Frontal cortex (tissue), 4 donors: ENCODE measurements at places on chromosomes 13 and 19. TPM values are rescaled to one million over a fixed set of nuclear protein-coding genes. Genes with fewer than 3 reads are reported as not detected.

Gene A1BG
- total RNA-seq: 0.41 TPM

Gene PSG3
- not detected for total RNA-seq

DNA sequence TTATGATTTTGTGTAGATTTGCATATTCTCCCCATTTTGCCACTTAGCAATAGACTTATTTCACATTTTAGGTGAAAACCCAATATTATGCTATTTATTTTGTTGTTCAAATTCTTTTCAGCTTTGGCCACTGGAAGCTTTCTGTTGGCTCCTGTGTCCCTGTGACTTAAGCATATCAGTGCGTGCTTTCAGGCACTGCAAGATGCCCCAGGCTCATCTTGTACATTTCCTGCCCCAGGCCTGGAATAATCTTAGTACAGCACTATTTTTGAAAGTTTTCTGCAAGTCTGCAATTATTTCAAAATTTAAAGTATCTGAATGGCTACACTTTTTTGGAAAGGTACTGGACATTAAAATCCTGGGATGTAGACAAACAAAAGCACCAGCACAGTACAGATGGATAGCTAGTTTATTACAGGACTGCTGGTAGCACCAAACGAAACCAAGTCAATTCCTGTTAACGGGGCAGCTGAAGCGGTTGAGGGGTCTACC, 3.5 kb upstream of the CCNP start:
- no peak for DNase-seq

DNA sequence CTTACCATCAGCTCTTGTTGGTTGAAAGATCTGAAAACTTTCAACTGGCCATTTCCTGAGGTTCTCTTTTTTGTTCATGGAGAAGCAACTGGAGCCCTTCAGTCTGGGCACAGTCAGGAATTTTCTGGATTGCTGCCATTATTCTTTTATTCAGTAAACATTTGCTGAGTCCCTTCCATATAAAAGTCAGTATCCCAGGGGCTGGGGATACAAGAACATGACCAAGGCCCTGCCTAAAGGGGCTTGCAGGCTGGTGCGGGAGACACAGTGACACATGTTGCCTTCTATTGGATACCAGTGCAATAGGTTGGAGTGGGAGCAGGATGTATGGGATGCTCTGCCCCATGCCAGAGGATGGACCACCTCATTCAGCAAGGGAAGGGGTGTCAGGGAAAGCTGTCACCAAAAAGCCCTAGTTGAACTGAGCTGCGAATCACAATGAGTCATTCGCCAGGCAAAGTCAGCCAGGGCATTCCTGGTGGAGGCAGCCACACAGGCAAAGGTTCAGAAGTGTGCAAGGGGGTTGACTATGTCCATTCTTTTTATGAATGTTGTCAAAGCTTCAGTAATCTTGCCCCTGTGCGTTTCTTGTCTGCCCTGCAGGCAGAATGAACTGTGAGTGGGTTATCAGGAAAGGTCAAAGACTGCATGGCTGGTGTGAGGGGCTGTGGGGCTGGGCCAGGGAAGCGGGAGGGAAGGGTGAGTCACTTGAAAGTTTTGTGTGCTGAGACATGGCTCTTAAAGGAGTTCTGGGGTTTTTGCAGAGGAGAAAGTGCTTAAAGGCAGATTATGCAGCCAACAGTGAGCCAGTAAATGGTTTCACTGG, 395.9 kb downstream of the KCNRG start:
- no peak for DNase-seq

DNA sequence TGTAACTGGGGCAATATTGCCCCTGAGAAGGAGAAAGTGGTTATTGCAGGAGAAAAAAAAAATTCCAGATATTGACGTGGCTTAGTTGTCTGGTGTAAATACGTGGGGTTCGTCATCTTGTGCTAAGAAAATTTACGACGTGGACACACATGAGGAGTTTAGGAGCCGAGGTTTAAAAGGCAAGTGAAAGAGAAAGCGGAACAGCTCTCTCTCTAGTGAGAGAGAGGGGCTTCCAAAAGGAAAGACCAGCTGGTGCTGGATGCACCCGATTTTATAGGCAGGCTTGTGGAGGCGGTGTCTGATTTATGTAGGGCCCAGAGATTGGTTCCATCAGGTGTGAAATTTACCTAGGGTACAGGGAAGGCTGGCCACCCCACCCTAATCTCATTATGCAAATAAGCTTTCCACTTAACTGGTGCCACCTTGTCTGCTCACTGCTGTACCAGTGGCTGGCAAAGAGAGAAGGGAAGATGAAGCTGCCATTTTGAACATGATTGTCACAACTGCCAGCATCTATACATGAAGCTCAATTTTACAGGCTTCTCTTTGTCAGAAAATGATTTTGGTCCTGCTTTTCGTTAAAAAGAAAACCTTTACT, 845.1 kb downstream of the DACH1 start:
- no peak for DNase-seq

- DNase-seq: no peak
These were observed 6.4 kb downstream of the KMT5C start for GRCh38 chr19:55345818-55346724.

DNA sequence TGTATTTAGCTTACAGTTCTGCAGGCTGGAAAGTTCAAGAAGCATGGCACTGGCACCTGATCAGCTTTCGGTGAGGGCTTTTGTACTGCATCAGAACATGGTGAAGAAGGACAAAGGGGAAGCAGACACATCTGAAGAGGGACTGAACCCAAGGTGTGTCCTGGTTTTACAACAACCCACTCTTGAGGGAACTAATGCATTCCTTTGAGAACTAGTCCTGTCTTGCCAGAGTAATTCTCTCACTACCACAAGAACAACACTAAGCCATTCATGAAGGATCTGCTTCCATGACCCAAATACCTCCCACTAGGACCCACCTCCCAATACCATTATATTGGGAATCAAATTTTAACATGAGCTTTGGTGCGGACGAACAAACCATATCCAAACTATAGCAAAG, 93.6 kb downstream of the RFC3 start:
- no peak for DNase-seq

DNA sequence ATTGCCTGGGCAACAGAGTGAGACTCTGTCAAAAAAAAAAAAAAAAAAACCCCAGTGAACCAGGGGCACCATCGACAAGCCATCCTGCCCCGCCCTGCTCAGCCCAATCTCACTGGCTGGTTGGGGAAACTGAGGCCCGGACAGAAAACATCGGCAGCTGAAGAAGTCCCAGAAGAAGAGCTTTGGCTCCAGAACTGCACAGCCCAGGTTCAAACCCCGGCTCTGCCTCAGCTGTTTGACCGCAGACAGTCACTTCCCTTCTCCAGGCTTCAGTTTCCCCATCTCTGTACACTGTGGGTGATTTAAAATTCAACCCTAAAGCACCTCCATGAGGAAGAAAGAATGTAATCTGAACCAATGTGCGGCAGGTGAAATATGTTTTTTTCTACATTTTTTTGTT, 9.4 kb upstream of the SEMA6B start:
- no peak for DNase-seq

DNA sequence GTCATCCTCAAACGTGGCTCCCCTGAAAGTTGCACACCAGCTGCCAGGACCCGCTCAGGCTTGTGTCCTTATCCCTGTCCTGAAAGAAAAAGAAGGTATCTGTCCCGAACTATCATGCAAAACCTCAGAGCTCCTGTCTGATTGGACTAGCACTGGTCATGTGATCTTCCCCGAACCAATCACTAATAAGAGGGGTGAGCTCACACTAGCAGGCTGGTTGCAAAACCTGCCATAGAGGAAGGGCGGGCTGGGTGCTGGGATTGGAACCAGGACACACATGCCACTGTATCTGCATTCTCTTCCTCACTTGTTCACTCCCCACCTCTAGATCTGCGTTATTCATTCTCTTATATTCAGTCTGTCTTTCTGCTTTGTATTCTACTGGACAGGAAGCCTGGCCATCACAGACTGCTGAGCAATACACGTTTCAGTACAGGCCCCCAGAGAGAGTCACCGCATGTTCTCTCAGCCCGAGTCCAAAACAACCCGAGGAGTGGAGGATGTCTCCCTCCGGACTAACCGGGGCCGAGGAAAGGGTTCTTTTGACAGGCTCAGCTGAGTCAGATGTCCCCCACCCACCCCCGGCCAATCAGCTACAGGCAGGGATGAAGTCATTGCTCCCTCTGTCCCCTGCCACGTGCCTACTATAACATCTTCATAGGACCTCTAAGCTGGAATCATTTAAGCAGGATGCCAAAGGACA, 97.7 kb downstream of the SIPA1L3 start:
- peak; percentile 79 for DNase-seq

- no peak for DNase-seq
These were observed 130.6 kb downstream of the DLEU7 start for GRCh38 chr13:50712881-50713280.

DNA sequence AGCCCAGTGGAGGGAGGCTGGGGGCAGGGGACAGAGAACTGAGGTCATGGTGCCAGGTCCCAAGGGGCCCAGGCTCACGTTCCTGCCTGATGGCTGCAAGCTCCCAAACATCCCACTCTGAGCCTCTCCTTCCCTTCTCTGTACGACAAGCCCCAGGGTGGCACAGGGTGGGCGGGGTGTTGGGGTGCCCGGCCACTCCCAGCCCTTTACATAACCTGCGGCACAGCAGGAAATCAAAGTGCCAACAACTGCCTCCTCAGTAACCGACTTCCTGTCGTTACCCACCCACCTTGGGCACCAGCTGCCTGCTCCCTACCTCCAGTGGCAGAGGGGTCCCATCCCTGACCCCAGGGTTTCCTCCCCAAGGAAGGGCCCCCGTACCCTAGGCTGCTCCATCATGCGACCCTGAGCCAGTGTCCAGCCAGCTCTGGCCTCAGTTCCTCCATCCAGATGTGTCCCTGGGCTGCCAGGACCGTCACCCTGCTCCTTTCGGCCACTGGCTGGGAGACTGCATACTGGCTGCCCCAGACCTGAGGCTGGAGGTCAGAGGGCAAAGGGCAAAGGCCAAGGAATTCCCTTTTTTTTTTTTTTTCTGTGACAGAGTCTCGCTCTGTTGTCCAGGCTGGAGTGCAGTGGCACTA, 27.7 kb upstream of the NFIC start:
- no peak for DNase-seq

DNA sequence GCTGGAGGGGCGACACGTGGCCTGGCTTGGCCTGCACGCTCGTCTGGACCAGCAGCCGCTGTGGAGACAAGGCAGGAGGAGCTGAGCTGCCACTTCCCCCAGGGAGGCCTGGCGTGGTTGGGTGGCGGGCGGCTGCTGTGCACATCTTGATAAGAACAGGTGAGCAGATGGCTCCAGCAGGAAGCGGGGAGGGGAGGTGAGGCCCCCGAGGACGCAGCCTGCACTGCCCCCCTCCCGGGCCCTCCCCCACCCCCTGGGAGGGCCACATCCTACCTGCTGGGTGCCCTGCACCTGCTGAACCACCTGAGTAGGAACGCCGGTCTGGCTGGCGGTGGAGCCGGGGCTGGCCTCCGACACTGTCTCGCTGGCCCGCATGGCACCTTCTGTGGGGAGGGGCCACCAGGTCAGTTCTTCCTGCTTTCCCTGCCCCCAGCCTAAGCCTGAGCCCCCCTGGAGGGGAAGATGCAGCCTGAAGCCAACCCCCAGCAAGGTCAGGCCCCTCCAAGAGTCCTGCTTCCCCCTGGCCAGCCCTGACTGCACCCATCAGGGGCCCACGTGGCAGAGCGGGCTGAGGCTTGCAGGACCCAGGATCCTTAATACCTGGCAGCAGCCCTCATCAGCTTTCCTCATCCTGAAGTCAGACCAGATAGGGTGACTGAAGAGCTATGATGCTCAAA, 22.8 kb downstream of the RFX1 start:
- DNase-seq: no peak

DNA sequence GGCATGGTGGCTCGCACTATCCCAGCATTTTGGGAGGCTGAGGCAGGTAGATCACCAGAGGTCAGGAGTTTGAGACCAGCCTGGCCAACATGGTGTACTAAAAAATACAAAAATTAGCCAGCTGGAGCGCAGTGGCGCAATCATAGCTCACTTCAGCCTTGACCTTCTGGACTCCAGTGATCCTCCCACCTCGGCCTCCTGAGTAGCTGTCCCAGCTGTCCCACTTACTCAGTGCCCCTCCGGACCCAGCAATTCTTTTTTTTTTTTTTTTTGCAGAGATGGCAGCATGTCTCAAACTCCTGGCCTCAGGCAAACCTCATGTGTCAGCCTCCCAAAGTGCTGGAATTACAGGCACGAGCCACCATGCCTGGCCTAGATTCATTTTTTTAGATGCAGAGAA, 2.3 kb upstream of the ADAT3 start:
- no peak for DNase-seq

DNA sequence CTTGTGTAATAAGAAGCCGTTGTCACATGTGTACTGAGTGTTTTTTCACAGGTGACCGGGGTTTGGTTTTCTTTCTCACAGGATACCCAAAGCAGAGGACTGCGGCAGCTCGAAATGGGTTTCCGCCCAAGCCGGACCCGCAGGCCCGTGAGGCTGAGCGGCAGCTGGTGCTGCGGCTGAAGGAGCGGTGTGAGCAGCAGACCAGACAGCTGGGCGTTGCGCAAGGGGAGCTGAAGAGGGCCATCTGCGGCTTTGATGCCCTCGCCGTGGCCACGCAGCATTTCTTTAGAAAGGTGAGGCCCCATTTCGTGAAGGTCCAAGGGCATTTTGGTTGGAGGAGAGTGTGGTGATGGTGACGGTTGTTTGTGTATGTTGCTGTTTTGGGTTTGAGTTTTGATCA, 236.3 kb downstream of the SLC7A1 start:
- DNase-seq: no peak

GRCh38 chr13:29125934-29126424, 305.8 kb downstream of the MTUS2 start:
- DNase-seq: no peak

GRCh38 chr13:50393628-50394027, 378.4 kb downstream of the KCNRG start:
- DNase-seq: no peak

DNA sequence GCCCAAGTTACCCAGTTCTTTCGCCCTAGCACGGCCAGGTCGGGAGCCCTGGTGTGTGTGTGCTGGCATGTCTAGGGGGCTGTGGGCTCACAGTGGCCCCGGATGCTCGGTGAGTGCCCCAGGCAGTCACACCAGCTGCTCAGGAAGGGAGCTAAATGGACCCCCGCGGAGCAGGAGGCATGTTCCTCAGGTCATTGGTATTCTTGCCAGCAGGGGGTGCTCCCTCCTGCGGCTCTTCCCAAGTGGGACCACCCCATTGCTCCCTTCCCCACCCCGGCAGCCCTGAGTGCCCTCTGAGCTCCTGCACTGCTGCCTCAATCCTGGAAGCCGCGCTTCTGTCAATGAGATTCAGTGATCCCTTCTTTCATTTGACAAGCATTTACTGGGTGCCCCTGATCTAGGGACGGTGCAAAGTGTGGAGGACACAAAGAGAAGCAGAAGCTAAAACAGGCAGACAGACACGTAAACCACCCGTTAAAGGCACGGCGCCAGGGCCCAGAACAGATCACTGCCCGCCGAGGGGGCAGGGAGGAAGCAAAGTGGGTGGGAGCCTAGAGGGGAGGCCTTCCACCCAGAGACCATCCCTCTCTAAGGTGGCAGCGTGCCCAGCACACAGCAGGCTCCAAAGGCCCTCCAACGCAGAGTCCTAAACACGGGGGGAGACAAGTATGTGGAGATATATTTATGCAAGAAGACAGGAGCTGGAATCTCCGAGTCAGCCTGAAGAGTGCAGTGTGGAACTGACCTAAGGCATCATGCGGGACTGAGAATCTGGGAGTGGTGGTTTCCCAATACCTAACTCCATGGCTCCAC, 5.2 kb upstream of the ADPRHL1 start:
- DNase-seq: no peak

- DNase-seq: no peak
These were observed 72.5 kb downstream of the FREM2 start for GRCh38 chr13:38759390-38759789.
